NCI-H187 (cell line): ENCODE measurements at places on chromosomes 6 and 20.
A peak's percentile ranks its signal among the peaks of the same experiment; 100 is the strongest.

GRCh38 chr20:46709055-46709458 is 392 bp upstream of the SLC2A10 start:
- DNase-seq = no peak

- DNase-seq = no peak
These were observed 85.4 kb upstream of the RALY start for GRCh38 chr20:33908336-33908735.

- DNase-seq = no peak
These were observed 106.9 kb downstream of the RNGTT start for GRCh38 chr6:88856566-88856965.

- DNase-seq = no peak
These were observed 35.7 kb downstream of the IGF2R start for GRCh38 chr6:160004419-160005175.

GRCh38 chr6:158016571-158017383 is 35.1 kb downstream of the SYNJ2 start:
- no peak for DNase-seq

GRCh38 chr6:165634101-165634880 is 28.8 kb downstream of the PDE10A start:
- DNase-seq = no peak

DNA sequence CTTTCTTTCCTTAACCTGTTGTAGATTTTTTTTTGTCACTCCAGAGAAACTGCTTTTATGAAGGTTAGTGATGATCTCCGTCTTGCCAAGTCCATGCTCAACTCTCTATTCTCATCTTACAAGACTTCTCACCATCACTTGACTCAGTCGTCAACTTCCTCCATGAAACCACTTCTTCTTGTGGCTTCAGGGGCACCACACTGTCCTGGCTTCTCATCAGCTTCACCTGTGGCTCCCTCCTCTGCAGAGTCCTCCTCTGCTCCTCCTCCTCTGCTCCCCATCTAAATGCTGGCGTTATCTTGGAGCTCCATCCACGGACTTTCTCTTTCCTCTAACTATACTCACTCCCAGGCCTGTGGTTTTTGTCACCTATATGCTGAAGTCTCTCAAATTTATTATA is 187.5 kb downstream of the BACH2 start:
- DNase-seq = no peak

- DNase-seq = no peak
These were observed 64.9 kb upstream of the GNRH2 start for GRCh38 chr20:2978519-2978918.

- DNase-seq = no peak
These were observed 222.7 kb upstream of the OPRM1 start for GRCh38 chr6:153816366-153816765.

GRCh38 chr6:42448391-42448790 is 3.3 kb downstream of the TRERF1 start:
- DNase-seq = no peak

DNA sequence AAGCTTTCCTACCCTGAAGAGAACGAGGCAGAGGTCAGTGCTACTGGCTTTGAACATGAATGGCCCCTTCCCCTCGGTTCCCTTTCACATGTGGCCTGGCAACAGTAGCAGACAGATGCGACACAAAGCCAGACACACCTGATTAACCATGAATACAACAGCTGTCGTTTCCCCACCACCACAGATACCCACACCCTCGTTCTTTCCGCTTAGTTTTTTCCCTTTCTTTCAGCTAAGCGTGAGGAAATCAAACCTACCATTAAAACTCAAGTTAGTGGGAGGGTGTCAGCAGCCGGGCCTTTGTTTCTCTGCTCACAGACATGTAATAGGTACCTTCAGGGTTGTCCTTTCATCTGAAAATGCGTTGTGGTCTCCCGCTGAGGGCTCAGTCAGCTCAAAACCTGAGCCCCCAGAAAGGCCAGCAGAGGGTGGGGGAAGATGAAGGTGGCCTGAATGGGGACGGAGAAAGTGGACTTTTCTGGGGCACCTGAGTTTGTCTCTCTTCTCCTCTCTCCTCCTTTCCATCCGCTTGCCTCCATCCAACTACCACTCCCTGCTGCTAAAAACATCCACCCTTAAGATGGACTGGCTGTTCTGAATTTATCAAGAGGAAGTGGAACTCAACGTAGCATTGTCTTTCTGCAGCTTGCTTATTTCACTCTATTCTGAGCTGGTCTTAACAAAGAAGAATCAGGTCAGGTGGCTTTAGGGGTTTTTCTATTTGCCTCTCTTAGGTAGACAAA is 516.6 kb upstream of the JARID2 start:
- DNase-seq = no peak

- no peak for DNase-seq
These were observed 77.6 kb downstream of the MLIP start for GRCh38 chr6:54188846-54189245.

DNA sequence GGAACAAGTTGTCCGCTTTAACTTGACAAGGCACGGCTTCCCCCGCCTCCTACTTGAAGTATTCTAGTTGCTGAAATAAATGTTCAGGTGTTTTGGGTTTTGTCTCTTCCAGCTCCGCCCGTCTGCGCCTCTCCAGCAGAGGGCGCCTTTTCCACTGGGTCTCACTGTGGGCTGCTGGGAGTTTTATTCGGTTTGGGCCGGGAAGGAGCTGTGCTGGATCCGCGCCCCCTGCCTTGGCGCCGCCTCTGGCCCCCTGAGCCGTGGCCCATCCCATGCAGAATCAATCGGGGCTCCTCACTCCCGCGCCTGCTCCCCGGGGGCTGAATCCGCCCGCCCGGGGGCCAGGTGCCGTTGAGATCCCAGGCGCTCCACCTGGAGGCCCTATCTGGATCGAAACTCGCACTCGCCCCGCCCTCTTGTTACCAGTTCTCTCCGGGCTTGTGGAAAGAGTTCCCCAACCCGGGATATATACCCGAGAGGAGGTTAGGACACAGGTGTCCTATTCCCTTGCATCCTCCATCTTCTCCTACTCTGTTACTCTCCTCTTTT is 51.0 kb upstream of the TCF21 start:
- peak; percentile 66 for DNase-seq

DNA sequence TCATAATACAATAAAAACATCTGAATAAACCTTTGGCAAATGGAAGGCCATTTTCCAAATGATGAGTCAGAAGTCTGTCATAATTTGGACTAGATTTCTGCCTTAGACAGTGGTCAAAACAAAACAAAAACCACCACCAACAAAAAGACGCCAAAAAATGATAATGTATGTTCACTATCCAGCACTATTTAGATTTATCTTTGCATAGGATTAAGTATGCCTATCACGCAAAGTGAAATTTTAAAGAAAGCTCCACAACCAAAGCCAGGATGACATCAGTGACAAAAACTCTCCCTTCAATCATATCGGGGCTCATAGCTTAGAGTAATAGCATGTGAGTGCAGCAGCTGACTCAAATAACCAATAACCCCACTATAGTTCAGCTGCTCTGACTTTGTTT is 201.9 kb downstream of the MOXD1 start:
- no peak for DNase-seq

GRCh38 chr6:11473008-11473740 is 64.4 kb upstream of the TMEM170B start:
- DNase-seq = no peak

GRCh38 chr20:23396950-23397627 is 24.2 kb downstream of the NAPB start:
- DNase-seq = no peak

DNA sequence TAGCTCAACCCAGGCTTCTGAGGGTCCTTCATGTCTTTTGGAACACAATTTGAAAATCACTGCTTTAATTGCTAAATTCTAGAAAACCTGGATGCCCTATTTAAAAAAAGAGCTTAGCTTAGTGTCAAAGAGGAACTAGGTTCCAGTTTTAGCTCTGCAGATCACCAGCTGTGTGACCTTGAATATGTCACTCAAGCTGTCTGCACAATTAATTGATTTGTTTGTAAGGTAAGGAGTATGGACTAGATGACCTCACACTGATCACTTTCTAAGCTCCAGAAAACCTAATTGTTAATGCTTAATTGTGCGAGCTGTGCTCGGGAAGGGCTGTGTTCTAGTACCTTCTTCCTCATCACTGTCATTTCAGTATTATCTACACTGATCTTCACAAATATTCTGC is 26.2 kb downstream of the UTRN start:
- DNase-seq = no peak

GRCh38 chr6:135465307-135465706 is 32.2 kb downstream of the AHI1 start:
- no peak for DNase-seq

DNA sequence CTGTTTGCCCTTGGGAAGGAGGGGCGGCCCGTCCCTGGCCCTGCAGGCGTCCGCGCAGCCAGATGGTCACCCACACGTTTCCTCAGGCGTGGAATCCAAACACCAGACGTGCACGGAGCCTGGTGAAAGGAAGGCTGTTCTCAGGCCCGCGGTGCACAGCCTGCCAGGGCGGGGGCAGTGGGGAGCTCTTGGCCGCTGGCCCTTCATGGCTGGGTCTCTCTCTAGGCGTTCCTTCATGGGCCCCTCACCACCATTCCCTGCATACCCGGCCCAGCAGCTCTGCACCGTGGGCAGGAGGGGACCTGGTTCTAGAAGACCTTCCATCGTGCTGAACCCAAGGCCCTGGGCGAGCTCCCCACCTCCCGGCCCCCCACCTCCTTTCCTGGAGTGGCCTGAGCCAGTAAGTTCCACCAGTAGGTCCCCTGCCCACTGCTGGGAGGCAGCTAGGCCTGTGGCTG is 30.4 kb upstream of the SMOC2 start:
- no peak for DNase-seq

DNA sequence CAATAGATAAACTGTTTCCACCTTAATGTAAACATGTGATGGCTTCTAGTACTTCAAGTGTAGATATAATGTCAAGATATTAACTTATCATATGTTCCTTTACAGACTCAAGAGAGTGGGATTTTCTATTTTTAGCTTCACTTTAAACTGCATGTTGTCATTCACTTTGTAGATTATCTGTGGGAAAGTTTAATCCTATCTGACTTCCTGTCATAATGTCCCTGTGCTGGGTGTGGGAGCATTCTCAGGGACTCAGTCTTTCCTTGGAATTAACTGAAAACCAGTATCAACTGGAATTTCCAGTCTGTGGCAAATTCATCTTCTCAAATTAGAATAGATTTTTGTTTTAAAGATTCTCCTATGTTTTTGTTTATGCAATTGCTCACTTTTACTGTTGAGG is 226.1 kb upstream of the FERMT1 start:
- no peak for DNase-seq

DNA sequence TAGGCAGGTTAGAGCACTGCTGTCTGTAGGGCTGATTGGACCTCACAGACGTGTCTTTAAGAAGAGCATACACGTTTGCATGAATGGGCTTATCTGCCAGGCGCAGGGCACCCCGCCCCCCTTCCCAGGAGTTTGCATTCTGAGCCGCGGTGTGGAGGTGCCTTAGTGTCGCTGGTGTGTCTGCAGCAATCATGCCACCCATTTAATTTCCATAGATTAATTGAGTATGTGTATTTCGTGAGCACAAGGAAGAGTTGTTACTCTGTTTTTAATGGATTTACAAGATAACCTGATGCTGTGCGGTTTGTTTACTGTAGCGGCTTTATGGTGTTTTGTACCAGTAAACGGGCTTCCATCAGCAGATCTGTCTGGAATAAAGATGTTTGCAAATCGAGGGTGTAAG is 107.7 kb downstream of the ZDHHC14 start:
- no peak for DNase-seq

GRCh38 chr20:17014217-17014616 is 212.6 kb upstream of the PCSK2 start:
- no peak for DNase-seq

- no peak for DNase-seq
These were observed 12.1 kb downstream of the TBX18 start for GRCh38 chr6:84752118-84752850.

GRCh38 chr6:130240232-130240631 is 17.5 kb upstream of the SAMD3 start:
- no peak for DNase-seq

- no peak for DNase-seq
These were observed 12.4 kb downstream of the BPI start for GRCh38 chr20:38316341-38316740.

GRCh38 chr20:57653910-57654309 is 33.7 kb upstream of the ZBP1 start:
- no peak for DNase-seq

- peak; percentile 5 for DNase-seq
These were observed 1.1 kb downstream of the TCP11 start for GRCh38 chr6:35139924-35140638.

DNA sequence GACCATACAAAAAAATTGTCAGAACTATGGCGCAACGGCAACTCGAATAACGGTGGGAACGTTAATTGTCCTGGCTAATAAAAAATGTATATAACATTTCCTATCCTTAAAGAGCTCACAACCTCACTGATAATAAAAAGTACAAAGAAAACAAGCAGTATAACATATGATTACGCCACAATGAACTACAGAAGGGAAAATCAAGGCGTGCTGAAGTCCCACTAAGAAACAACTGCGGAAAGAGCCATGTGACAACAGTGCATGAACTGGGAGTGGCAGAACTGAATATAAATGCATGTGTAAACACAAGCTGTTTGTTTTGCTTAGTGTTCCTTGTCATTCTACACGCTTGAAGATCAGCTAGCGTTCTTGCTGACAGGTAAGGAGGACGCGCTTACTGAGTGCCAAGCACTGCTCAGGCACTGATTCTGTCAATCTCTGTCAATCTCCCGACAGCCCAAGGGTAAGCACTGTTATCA is 466 bp upstream of the PSMB1 start:
- no peak for DNase-seq

GRCh38 chr6:166765234-166765541 is 138.1 kb upstream of the RPS6KA2 start:
- no peak for DNase-seq

DNA sequence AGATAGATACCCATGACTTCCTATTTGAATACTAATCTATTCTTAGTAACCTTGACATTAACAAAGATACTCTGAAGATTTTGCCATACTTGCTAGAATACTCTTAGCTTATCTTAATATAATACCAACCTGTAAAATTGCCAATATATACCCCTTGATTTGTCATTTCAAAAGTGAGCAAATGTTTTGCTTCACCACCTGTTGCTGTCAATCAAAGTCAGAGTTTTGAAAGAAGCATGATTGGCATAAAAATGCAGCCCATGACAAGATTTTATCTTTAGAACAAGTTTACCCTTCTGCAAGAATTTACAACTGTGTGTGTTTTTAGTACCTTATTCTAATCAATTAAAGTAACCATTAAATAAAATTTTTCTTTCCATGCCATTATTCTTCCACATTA is 236.2 kb downstream of the TBX18 start:
- DNase-seq = no peak
